Spleen (tissue), 13 donors: ENCODE measurements at places on chromosomes 7 and 10. TPM values are rescaled to one million over a fixed set of nuclear protein-coding genes. Genes with fewer than 3 reads are reported as not detected.

GRCh38 chr7:130741331-130741995, 7.5 kb upstream of the KLF14 start:
- DNase-seq = no peak

PVRIG gene
- total RNA-seq = 33.9 TPM

DNA sequence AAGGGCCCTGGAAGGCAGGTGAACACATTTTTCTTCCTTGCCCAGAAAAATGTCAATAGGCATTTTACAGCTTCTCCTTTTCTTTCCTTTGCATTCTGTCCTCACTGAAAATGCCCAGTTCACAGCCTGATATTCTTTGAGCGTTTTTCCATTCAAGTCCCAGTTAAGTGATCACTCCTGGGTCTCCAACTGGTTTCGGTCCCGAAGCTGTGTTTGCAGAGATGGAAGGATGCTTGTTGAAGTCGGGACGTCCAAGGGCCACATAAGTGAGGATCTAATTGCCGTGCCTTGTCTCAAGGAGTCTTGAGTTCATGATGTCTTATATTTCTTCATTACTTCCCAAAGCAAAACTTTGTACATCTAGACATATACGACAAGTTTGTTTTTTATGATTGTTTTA, 208.7 kb upstream of the PRKCQ start:
- DNase-seq = no peak

DNA sequence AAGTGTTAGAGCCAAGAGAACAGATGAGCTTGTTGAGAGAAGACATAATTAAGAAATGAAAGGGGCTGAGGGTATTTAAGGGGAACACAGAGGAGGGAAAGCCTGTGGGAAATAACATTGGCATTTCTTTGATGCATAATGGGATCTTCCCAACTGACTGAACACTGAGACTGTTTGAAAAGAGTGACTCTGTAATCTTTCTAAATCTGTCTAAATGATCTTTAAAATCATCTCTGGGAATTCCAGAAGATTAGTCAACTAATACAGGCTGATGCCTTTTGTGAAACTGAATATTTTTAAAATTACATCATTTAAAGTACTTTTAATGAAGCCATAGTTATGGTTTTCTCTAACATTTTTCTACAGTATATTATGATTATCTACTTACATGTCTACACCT, 17.4 kb upstream of the SLC35G1 start:
- DNase-seq = no peak

DNA sequence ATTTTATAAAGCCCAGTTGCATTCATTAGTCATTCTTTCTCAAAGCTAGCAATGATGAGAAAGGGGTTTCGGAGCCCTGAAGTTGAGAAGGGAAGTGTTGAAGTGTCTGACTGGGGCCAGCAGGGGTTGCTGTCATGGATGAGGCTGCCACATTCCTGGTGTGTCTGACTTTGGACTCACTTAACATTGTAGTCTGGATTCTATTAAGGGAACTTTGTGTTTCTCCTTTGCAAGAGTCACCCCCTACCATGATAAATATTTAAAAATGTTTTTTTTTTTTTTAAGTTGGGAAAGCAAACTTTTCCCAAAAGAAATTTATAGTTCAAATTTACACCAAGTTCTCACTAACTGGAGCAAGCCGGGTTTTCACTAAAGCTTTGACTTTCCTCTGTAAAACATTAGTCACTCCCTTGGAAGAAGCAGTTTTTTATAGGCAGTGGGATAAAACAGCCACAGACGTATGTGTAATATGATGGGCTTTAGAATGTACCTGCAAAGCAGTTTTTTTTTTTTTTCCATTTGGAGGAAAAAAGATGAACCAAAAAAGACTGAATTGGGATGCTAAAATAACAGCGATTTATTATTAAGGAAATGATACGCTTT, 243.6 kb downstream of the TWIST1 start:
- no peak for DNase-seq

DNA sequence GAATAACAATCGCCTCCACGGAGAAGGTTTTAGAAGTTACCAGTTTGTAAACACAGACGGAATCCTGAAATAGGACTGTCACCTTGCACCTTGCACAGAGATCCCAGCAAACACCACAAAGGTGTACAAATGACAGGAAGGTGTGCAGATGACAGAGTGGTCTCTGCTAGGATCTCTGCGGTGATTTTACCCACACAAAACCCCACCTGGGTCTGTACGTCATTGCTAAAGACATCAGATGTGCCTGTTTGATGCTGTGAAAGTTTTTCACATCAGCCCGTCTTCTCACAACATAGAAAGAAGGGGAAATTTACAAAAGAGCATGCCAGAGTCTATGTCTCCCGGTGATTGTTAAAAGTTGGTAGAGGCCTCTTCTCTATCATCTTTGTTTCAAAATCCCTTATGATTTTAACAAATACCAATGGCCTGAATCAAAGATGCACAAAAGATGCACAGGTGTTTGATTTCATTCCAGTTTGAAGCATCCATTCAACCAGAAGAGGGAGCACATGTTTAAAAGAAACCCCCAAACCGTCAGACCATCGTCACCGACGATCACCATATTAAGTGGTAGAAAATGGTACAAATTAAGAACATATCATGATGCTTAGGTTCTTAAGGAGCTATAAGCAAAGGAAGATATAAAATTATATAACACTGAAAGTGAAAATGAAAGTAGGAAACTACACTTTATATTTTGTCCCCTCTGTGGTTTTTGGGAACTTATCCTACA, 576.5 kb downstream of the PTPRN2 start:
- no peak for DNase-seq

CPED1 gene
- 58.5 TPM for total RNA-seq

GRCh38 chr10:78659598-78659967, 409.2 kb upstream of the ZMIZ1 start:
- DNase-seq = no peak

PRKAR2B gene
- total RNA-seq = 45.2 TPM

- no peak for DNase-seq
Observed at GRCh38 chr10:67803588-67804394, 34.2 kb downstream of the DNAJC12 start.
